ENCODE measurements at places on chromosomes 3 and 15.

DNA sequence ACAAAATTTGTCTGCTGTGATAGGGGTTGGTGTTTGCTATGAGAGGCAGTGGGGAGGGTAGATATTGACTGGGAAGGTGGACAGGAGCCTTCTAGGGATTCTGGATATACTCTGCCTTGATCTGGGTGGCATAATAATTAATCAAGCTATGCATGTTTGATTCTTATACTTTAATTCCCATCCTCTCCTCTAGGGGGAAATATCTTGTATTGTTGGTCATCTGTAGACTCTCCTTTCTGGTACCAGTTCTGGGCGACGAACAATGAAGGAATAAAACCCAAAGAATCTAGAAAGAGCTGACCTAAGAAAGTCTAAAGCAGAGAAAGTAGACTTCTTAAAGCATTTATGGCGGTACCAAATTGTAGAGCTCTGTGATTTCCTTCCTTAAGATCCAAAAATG lies 198.2 kb upstream of the STRIT1 start:
- no peak for DNase-seq

DNA sequence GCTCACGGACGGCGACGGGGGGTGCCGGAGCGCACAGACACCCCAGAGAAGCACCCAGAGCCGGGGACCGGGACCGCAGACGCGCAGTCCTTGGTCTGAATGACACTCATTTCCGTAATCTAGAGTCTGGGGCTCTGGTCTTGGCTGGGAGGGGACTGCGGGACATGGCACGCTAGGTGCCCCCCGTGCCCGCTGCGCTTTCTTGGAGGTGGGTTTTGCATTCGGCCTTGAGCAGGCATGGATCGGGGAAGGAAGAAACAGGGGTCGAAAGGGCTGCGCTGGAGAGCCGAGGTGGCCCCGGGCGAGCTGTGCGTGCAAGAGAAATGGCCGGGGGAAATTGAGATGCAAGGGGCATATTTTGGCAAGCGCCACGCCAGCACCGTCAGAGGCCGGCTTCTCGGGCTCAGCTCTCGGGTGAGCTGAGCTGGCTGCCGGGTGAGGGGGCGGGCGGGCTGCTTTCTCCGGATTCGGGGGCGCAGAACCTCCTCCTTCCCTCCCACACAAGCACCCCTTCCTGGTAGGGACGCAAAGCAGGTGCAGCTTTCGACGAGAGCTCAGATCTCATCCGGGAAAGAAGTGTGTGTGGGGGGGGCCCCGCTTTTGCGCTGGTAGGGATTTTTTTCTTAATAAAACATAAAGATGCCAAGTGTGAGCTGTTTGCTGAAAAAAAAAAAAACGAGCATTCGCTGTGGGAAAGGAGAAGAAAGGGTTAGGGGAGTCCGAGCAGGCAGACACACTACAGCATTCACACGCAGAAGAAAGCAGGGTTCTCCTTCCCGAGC lies 963 bp upstream of the NTRK3 start:
- no peak for DNase-seq

GRCh38 chr3:160921020-160921635 lies 165.1 kb downstream of the PPM1L start:
- peak; percentile 32 for DNase-seq

DNA sequence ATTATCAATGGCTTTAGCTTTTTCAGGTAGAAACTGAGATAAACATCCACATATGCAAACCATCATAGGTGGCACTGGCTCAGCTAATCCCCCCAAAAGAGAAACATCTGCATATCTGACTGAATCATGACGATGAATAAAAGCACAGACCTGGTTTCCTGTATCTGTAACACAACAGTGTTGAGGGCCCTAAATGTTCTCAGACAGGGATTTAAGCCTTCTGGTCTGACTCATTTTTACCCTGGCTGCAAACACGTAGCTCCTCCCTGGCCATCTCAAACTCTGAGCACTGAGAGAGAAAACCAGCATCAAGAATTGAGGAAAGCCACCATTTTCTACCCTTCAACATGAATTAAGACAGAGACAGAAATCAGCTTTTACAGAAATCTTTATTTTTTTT lies 35.2 kb downstream of the GLB1 start:
- DNase-seq, result no peak

- DNase-seq, result no peak
Observed at GRCh38 chr3:120153294-120153693, 59.0 kb upstream of the GSK3B start.

DNA sequence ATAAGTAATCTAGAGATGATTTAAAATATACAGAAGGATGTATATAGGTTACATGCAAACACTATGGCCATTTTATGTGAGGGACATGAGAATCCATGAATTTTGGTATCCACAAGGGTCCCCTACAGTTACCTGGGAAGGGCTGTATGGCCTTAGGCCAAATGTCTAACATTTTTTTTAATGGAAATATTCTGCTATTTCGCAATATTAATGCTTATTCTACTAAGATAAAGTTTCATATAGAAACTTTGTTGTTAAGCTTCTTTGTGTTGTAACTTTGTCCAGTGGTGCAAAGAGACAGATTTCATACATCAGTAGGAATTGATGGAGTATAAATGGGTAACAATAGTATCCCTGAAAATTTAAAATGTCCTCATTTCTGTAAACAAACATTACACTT lies 233.4 kb upstream of the THBS1 start:
- DNase-seq, result no peak

DNA sequence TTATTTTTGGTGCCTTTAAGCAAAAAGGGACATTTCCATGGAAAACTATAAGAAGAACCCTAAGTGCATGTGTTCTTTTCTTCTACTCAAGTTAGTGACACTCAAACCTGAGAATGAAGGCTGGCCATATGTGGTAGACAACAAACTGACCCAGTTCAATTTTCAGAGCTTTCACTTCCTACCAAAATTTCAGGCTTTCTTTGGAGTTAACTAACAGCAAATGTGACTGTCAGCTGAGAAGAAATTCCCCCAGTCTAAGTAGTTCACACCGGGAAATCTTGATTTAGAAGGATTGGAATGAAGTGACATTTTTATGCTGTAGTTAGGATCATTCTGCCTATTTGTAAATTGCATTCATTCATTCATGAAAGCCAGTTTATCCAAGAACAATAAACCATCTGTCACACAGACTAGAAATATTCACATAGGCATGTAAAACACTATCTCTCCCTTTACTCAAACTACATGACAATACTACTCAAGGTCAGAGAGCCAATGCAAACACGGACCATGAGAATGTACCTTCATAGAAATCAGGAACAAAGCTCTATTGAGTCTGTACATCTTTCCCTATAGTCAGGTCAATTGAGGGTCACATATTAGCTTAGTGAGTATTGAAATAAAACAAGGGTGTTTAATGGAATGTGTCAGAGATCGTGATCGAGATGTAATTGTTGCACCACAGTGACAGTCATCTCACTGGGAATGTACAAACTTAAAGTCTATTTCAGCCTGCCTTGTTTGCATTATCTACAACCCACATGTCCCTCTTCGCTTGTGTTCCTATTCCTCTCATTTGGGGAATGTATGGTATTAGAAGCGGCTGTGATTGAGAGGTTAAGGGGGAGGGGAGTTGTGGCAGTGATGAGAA lies 113.8 kb upstream of the TGFBR2 start:
- DNase-seq, result no peak

DNA sequence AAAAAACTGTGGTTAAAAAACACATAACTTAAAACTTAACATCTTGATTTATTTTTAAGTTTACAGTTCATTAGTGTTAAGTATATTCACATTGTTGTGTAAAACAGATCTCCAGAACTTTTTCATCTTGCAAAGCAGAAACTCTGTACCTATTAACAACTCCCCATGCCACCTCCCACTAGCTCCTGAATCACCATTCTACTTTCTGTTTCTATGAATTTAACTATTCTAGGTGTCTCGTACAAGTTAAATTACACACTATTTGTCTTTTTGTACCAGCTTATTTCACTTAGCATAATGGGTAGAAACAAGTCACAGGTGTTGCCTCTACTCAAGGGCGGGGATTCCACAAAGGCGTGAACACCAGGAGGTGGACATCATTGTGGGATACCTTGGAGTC lies 43.2 kb downstream of the CRTC3 start:
- DNase-seq, result no peak

DNA sequence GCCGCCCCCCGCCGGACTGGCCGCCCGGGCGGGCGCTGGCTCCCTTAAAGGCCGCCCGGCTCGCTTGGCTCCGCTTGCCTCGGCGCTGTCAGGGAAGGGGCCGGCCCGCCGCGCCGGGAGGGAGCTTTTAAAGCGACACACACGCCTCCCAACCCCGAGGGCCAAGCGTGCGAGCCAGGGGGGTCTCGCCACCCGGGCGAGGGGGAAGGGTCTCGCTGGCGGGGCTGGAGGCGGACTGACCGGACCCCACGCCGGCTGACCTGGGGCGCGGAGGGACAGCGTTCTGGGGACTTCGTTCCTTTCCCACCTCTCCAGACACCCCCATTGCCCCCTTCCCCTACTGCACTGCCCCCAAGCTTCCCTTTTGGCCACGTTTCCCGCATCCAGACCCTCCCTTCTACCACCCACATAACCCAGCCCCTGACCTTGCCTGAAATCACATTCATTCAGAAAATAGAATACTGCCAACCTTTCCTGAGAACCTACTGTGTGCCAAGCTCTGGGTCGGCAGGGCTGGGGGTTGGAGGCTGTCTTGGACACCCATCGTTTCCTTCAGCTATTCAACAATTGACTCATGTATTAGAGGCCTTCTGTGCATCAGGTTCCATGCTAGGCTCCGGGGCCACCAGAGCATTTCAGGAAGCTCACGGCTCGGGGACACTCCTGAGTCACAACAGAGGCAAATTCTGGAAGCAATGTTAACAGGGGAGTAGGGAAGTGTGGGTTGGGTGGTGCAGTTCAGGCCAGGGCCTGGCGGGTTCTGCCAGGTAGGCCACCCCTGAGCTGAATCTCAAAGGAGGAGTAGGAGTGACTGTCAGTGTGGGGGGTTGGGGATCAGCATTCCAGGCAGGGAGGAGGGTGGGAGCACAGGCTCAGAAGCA lies at the start of gene INSYN1:
INSYN1 (minus strand) TSS at position 102 of the 881 bp plus-strand sequence. CDS start 2,221 bp downstream, outside the sequence.
- no peak for DNase-seq

- DNase-seq, result no peak
Observed at GRCh38 chr3:135170732-135171131, 375.7 kb downstream of the EPHB1 start.

DNA sequence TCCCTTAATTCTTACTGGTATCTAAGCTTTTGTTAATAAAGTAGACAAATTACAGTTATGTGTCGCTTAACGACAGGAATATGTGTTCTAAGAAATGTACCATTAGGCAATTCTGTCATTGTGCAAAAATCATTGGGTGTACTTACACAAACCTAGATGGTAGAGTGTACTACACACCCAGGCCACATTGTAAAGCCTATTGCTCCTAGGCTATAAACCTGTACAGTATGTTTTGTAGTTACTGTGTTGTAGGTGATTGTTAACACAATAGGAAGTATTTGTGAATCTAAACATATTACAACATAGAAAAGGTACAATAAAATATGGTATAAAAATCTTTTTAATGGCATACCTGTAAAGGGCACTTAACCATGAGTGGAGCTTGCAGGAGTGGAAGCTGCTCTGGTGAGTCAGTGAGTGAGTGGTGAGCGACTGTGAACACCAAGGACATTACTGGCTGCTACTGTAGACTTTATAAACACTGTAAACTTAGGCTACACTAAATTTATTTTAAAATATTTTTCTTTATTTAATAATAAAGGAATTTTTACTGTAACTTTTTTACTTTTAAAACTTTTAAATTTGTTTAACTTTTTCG lies 47.4 kb downstream of the FSIP1 start:
- no peak for DNase-seq

- DNase-seq, result no peak
Observed at GRCh38 chr15:60720493-60721256, 241.7 kb upstream of the ICE2 start.

GRCh38 chr3:131550562-131551465 lies 48.0 kb upstream of the MRPL3 start:
- DNase-seq, result no peak

GRCh38 chr15:23860290-23861245 lies 173.5 kb upstream of the NDN start:
- peak; percentile 11 for DNase-seq

Data from K562 (cell line).